ENCODE measurements at places on chromosomes 6 and 20. TPM values are rescaled to one million over a fixed set of nuclear protein-coding genes. Genes with fewer than 3 reads are reported as not detected.

The TRAPPC3L gene
- total RNA-seq, result not detected

The ADAM33 gene
- total RNA-seq, result 19.6 TPM

The GNMT gene
- total RNA-seq, result not detected

The BMP6 gene
- 1.1 TPM for total RNA-seq

The RREB1 gene
- 6.9 TPM for total RNA-seq

The KIF6 gene
- total RNA-seq, result 1.4 TPM

The CAP2 gene
- total RNA-seq, result 6.7 TPM

The CAGE1 gene
- total RNA-seq, result not detected

The GABRR2 gene
- total RNA-seq, result not detected

The KLHDC3 gene
- total RNA-seq, result 89.7 TPM

The KPNA5 gene
- 4.1 TPM for total RNA-seq

The TRIM10 gene
- not detected for total RNA-seq

The PTCRA gene
- total RNA-seq, result not detected

The OR2B6 gene
- not detected for total RNA-seq

The HLA-DRB1 gene
- total RNA-seq, result not detected

The MDFI gene
- total RNA-seq, result not detected

The PAX1 gene
- total RNA-seq, result not detected

The KCNS1 gene
- total RNA-seq, result 0.71 TPM

The IL17A gene
- not detected for total RNA-seq

The SCGN gene
- total RNA-seq, result not detected

The PCSK2 gene
- not detected for total RNA-seq

The C20orf204 gene
- not detected for total RNA-seq

The DEFB132 gene
- total RNA-seq, result not detected

The PARD6B gene
- 0.58 TPM for total RNA-seq

The HTR1E gene
- total RNA-seq, result not detected

The CD83 gene
- 3.7 TPM for total RNA-seq

The WDR27 gene
- 17.0 TPM for total RNA-seq

The HBS1L gene
- 122 TPM for total RNA-seq

The MYCT1 gene
- total RNA-seq, result not detected

The MCHR2 gene
- not detected for total RNA-seq

The MOG gene
- not detected for total RNA-seq

The CYP21A2 gene
- 1.4 TPM for total RNA-seq

The PTGIS gene
- 0.89 TPM for total RNA-seq

The KCNG1 gene
- 50.0 TPM for total RNA-seq

The PLCB4 gene
- not detected for total RNA-seq

The TP53TG5 gene
- total RNA-seq, result 3.2 TPM

The CEP85L gene
- 13.6 TPM for total RNA-seq

The HLA-F gene
- 12.6 TPM for total RNA-seq

The AURKA gene
- total RNA-seq, result 81.0 TPM

The RIPPLY2 gene
- not detected for total RNA-seq

The FOXA2 gene
- not detected for total RNA-seq

The ARG1 gene
- total RNA-seq, result not detected

The AAR2 gene
- 26.4 TPM for total RNA-seq

The ACTL10 gene
- total RNA-seq, result 2.3 TPM

The IMPG1 gene
- total RNA-seq, result not detected

The OTOR gene
- total RNA-seq, result not detected

The BMP7 gene
- not detected for total RNA-seq
